ENCODE measurements at places on chromosomes 13 and 19. TPM values are rescaled to one million over a fixed set of nuclear protein-coding genes. Genes with fewer than 3 reads are reported as not detected.

The LILRA2 gene
- polyA plus RNA-seq, result not detected

The RNF113B gene
- polyA plus RNA-seq, result not detected

The ZNF90 gene
- polyA plus RNA-seq, result 0.96 TPM

The SOX1 gene
- polyA plus RNA-seq, result not detected

The OR4F17 gene
- not detected for polyA plus RNA-seq

The ZNF135 gene
- polyA plus RNA-seq, result 4.9 TPM

The TTYH1 gene
- polyA plus RNA-seq, result 0.05 TPM

The MUC16 gene
- polyA plus RNA-seq, result not detected

The RYR1 gene
- polyA plus RNA-seq, result not detected

The ZNF793 gene
- 2.4 TPM for polyA plus RNA-seq

The FCHO1 gene
- polyA plus RNA-seq, result 1.1 TPM

The NKG7 gene
- polyA plus RNA-seq, result not detected

The SLC6A16 gene
- 0.40 TPM for polyA plus RNA-seq

The ALOX5AP gene
- 0.49 TPM for polyA plus RNA-seq

The CCDC8 gene
- polyA plus RNA-seq, result 5.5 TPM

- no peak for DNase-seq
Observed at GRCh38 chr13:99218969-99219368, 18.3 kb downstream of the UBAC2 start.

DNA sequence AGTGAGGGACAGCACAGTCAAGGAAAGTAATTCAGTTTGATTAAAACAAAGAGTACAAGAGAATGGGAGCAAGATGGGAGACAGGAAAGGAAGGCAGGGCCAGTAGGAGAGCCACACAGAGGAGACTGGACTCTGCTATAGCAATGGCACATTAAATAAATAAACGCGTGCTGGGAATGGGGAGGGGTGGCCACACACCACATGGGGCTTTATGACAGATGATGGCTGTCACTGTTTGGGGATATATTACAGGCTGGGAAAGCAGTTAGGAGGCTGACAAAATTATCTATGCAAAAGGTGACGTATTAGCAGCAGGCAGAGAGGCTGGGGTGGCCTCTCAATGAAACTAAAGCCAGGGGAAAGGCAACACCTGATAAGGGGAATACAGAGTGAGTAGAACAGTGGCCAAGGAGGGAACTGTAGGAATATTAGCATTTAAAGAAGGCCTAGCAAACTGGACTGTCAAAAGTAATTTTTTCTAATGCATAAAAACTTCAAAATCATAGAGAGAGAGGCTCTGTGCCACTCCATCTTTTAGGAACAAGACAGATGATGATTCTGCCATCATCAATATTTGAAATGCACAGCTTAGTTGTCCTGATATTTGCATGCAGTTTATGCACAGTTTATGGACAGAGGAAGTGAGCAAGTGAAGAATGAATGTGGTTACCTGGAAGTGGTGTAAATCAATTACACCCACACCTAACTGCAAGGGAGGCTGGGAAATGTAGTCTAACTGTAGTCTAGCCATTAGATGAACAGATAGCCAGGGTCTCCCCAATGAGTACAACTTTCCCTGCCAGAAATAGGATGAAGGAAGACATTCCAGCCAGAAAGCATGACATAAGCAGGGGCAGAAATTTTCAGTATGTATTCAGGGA, 346.5 kb downstream of the FOXO1 start:
- DNase-seq, result no peak

DNA sequence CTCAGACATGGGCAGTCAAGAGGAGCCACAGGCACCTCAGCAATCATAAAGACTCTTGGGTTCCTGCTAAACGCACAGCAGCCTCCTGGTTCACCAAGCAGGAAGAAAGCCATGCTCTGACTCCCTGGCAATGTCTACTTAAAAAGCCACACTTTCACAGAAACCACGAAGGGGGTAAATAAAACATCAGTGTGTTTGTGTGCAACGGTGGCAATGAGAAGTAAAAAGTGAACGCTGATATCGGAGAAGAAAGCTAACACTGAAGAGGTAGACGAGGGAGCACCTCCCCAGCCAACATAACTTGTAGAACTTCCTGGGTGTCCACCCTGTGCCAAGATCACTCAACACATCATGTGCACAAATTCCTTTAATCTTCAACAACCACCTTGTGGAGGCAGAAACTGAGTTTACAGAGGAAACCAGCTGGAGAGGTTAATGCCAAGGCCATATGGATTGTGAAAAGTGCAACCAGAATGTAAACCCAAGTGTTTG, 30.2 kb downstream of the HSPH1 start:
- DNase-seq, result no peak

- peak; percentile 65 for DNase-seq
Observed at GRCh38 chr19:1169921-1170885, 3.9 kb downstream of the SBNO2 start.

GRCh38 chr13:62088165-62088564, 672.5 kb upstream of the PCDH20 start:
- no peak for DNase-seq

DNA sequence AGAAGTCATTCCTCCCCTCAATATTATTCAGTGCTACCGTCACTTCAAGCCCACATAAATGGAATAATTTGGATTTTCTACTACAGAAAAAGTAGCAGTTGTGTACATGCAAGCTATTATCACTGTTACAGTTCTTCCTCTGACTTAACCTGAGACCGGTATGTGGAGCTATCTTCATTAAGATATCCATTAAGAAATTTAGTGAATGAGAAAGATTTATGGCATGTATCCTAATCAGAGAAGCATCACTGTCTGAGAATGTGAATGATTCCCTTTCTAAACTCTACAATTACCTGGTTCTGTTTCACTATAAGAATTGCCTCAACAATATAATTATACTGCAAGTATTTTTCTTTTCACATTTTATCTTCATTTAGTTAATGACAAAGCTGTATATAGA, 278.7 kb downstream of the KLF5 start:
- DNase-seq, result no peak

GRCh38 chr13:98313922-98314292, 136.8 kb upstream of the RNF113B start:
- peak; percentile 16 for DNase-seq

GRCh38 chr19:2488942-2489731, 13.2 kb downstream of the GADD45B start:
- peak; percentile 82 for DNase-seq

DNA sequence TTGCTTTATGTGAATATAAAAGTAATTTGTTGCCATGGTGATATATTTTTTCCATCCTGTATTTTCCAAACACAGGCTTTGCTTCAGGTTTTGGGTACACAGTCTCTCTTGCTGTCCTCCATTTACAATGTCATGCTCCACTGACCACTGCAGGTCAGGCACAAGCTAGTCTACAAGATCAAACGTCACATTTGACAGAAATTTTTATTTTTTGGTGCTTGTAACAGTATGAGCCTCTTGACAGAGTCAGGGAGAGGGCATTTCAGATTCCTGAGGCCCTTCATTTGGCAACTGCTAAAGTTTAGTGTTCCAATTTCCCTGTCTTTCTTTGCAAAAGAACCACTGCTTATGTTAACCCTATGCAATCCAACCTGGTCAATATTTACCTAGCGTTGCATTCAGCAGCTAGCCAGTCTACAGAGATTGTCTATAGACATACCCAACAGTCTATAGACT, 175.0 kb downstream of the RFC3 start:
- no peak for DNase-seq

GRCh38 chr13:111853721-111854120, 213.2 kb upstream of the SOX1 start:
- no peak for DNase-seq

GRCh38 chr19:16022681-16023080, 53.6 kb upstream of the TPM4 start:
- no peak for DNase-seq

GRCh38 chr13:98320561-98321105, 143.6 kb upstream of the RNF113B start:
- DNase-seq, result no peak

DNA sequence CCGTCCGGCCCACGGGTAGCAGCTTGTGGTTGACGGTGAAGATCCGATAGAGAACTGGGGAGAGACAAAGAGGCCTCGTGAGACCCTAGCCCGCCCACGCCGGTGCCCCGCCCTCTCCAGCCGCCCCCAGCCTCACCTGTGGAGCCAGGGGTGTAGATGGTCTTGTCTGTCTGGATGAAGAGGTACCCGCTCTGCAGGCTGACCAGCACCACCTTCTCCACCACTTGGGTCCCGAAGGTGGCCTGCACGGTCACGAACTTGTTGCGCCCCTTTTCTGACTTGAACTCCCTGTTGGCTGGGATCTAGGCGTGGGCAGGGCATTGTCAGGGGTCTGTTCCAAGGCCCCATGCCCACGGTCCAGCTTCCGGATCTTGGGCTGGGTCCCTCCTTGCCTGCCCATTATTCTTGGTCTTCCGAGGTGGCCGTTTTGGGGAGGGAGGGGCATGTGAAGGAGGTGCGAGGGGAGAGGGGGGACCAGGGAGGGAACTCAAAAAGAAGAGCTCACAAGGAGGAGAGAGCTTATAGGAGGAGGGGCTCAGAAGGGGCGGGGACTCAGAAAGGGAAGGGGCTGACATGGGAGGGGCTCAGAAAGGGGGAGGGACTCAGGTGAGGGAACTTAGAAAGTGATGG, 2.2 kb downstream of the C3 start:
- no peak for DNase-seq

GRCh38 chr19:16957151-16957701, 68.4 kb downstream of the F2RL3 start:
- no peak for DNase-seq

- no peak for DNase-seq
Observed at GRCh38 chr19:4539693-4540581, at the start of gene LRG1. LRG1 (minus strand) TSS chr19:4540036; CDS start chr19:4540013, 23 bp downstream.

DNA sequence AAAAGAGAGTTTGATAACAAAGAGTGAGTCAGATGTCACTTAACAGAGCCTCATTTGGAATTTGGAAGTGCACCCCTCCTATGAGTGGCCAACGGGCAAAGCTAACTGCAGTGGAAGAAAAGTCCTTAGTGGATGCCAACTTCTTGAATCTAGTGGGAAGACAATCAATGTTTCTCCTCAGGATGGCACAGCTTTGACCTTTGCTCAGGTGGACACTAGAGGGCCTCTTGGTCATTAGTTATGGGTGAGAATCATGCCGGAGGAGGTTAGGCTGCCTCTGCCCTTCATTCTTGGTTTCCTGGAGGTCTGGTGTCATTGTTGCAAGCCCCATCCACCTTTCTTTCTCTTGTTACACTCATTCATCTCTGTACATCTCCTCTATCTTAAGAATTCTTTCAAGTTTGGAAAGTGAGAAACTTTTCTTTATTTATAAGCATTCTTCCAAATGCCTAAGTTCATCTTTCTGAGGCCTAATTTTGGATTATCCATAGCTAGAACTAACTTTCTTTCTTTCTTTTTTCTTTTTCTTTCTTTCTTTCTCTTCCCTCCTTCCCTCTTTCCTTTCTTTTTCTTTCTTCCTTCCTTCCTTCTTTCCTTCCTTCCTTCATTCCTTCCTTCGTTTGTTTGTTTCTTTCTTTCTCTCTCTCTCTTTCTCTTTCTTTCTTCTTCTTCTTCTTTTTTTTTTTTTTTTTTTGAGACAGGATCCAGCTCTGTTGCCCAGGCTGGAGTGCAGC, 327.2 kb upstream of the TSHZ3 start:
- peak; percentile 5 for DNase-seq

GRCh38 chr13:31367410-31367809, 167.6 kb downstream of the B3GLCT start:
- DNase-seq, result no peak

- DNase-seq, result no peak
Observed at GRCh38 chr13:109755997-109756396, 30.4 kb downstream of the IRS2 start.

- DNase-seq, result peak; percentile 88
Observed at GRCh38 chr19:16077984-16078758, 1.9 kb downstream of the TPM4 start.

GRCh38 chr13:104868806-104869205, 1666.7 kb downstream of the EFNB2 start:
- no peak for DNase-seq

- DNase-seq, result no peak
Observed at GRCh38 chr13:97538203-97538602, 104.2 kb downstream of the RAP2A start.

Measured in GM23248 (cell line).